RPMI7951 (cell line): ENCODE measurements at places on chromosomes 16 and 17.

DNA sequence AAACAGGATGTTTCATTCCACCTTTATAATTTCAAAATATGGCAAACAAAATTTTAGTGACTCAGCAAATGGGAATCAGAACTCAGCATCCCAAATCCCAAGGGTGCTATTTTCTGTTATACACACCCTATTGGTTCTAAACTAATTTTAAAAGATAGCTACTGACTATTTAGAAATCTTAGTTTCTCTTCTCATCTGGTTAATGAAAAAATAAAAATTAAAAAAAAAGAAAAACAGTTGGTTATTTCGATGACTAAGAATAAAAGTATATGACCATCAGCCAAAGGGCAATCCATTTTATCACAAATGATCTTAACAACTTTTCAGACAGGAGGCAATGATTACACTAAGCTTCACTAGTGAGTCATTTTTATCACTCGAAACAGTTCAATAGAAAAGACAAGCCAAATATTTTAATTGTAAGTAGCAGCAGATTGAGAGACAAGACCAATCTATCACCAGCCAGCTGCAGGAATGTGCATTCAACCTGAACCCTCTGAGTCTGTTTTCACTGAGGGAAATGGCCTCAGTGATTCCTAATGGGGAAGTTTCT lies 15.2 kb downstream of the PHLPP2 start:
- peak; percentile 54 for DNase-seq

GRCh38 chr16:57675741-57676551 lies 7.8 kb downstream of the ADGRG3 start:
- DNase-seq, result no peak

DNA sequence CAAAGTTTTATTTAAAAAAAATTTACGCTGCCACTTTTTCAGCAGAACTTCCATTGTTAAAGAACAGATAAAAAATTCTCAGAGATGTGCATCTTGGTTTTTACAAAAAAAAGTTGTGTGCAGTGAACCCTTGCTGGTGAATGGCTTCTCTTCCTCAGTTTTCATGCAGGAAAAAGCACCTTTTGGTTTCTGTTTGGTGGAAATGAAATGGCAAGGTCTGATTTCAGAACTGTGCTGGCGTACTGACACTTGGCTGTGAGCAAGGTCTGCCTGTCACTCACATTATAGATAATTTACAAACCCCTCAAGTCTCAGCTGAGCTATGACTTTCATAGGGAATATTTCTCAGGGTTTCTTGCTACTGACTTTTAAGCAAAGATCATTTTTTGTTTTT lies 5.7 kb upstream of the SALL1 start:
- DNase-seq, result no peak

DNA sequence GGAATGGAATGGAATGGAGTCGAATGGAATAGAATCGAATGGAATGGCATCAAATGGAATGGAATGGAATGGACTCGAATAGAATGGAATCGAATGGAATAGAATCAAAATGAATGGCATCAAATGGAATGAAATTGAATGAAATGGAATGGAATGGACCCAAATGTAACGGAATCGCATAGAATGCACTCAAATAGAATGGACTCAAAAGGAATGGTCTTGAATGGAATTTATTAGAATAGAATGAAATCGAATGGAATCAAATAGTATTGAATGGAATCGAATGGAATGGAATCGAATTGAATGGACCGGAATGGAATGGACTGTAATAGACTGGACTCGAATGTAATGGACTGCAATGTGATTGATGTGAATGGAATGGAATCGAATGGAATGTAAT lies 501.4 kb upstream of the WSB1 start:
- DNase-seq, result peak; percentile 0

GRCh38 chr17:77507111-77507885 lies 366.5 kb downstream of the SEC14L1 start:
- no peak for DNase-seq

DNA sequence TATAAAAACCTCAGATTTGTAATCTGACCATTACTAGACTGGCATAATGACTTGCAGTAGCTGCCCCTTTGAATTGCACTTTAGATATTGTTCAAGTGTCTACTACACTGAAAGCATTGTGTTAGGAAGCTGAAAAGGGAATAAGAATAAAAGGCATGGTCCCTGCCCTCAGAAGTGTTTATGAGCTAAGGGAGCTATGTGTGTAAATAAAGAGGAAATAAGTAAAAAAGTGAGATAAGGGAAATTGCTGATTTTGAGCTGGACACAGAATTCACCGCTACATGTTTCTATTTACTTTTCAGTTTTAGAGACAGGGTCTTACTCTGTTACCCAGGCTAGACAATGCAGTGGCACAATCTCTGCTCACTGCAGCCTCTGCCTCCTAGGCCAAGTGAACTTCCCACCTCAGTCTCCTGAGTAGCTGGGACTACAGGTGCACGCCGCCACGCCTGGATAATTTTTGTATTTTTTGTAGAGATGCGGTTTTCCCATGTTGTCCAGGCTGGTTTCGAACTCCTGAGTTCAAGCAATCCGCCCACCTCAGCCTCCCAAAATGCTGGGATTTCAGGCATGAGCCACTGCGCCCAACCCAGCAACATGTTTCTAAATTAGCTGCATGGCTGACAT lies 57.0 kb downstream of the GRB2 start:
- DNase-seq, result no peak

DNA sequence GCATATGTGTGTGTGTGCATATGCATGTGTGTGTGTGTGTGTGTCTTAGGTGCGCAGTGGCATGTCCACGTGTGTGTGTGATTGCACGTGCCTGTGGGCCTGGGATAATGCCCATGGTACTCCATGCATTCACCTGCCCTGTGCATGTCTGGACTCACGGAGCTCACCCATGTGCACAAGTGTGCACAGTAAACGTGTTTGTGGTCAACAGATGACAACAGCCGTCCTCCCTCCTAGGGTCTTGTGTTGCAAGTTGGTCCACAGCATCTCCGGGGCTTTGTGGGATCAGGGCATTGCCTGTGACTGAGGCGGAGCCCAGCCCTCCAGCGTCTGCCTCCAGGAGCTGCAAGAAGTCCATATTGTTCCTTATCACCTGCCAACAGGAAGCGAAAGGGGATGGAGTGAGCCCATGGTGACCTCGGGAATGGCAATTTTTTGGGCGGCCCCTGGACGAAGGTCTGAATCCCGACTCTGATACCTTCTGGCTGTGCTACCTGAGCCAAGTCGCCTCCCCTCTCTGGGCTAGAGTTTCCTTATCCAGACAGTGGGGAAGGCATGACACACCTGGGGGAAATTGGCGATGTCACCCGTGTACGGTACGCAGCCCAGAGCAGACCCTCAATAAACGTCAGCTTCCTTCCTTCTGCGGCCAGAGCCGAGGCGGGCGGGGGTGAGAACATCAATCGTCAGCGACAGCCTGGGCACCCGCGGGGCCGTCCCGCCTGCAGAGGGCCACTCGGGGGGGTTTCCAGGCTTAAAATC lies 47.6 kb downstream of the IL21R start:
- no peak for DNase-seq
